ENCODE measurements at places on chromosomes 2 and 18.
A peak's percentile ranks its signal among the peaks of the same experiment; 100 is the strongest.

DNA sequence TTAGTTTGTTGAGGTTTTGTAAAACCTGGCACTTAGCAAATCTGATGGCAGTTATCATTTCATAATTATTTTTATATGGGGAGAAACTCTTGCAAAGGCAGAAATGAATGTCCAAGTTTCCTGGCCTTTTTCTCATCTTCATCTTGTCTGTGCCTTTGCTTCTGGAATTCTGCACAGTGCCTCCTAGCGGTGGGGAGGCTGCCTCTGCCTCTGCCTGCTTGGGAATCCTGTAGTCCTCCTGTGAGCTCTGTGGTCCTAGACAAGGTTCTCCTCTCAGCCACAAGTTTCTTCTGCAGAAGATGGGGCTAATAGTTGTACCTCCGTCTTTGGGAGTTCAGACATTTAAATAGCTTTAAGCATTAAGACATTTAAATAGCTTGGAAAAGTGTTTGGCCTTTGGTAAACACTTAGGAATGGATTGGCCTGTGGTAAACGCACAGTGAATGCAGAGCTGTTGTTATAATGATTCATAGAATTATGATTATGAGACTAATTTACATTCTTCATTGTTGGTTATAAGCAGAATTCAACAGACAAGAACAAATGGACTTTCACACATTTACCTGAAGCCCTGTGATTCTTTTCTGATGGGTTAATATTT is 101.2 kb downstream of the ZNF236 start:
- DNase-seq: no peak

GRCh38 chr2:241821460-241822263 is 12.7 kb downstream of the NEU4 start:
- peak; percentile 16 for DNase-seq

GRCh38 chr2:134705861-134706586 is 12.8 kb downstream of the TMEM163 start:
- DNase-seq: no peak

GRCh38 chr2:167652401-167652800 is 595.0 kb downstream of the STK39 start:
- no peak for DNase-seq

- no peak for DNase-seq
These were observed 276.7 kb downstream of the ZNF407 start for GRCh38 chr18:74874351-74874750.

GRCh38 chr18:55856229-55856628 is 268.2 kb upstream of the TCF4 start:
- no peak for DNase-seq

DNA sequence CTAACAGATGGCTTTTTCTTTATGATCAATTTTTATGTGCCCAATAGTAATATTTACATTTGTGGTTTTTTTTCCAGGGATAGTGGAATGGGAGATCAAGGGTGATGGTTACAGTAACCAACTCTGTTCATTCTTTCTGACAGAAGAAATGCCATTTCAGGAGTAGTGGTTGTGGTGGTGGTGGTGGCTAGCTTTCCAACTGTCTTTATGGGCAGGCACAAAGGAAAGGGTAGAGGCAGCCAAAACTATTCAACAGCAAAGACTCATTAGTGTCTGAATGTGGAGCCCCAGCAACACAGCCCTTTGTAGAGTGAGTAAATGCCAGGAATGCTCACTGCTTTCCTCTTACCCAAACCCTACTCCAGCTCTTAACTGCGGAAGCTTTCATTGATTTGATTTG is 227.7 kb downstream of the RND3 start:
- no peak for DNase-seq

- DNase-seq: no peak
These were observed 32.2 kb downstream of the KIF5C start for GRCh38 chr2:148907085-148907785.

DNA sequence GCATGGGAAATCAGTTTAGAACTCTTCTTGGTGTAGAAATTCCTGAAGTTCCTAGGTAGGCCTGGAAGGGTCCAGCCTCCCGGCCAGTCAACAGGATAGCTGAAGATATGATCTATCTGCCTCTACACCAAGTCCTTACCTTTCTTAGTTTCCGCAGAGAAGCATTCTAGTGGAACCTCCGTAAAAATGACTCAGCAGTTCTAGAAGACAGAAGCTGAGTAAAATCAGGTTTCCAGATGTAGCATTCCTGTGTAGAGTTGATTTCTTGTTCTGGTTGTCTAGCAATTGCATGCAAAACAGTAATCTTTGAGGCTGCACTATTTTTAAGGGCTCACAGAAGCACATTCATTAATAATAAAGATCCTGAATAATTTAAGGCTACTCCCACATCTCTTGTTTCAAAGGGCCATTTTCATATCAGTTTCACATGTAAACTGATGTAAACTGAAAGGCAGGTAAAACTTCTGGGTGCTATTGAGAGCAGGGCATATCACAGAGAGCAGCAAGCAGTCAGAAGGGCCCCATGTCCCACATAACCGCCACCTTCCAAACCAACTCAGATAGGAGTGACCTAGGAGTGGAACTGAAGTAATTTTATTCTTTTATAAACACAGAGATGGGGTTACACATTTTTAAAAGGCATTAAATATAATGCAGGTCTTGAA is 3.2 kb upstream of the DYTN start:
- no peak for DNase-seq

- peak; percentile 78 for DNase-seq
These were observed 25.2 kb downstream of the PSD4 start for GRCh38 chr2:113198790-113199612.

GRCh38 chr18:51051105-51051712 is 21.2 kb downstream of the SMAD4 start:
- no peak for DNase-seq

DNA sequence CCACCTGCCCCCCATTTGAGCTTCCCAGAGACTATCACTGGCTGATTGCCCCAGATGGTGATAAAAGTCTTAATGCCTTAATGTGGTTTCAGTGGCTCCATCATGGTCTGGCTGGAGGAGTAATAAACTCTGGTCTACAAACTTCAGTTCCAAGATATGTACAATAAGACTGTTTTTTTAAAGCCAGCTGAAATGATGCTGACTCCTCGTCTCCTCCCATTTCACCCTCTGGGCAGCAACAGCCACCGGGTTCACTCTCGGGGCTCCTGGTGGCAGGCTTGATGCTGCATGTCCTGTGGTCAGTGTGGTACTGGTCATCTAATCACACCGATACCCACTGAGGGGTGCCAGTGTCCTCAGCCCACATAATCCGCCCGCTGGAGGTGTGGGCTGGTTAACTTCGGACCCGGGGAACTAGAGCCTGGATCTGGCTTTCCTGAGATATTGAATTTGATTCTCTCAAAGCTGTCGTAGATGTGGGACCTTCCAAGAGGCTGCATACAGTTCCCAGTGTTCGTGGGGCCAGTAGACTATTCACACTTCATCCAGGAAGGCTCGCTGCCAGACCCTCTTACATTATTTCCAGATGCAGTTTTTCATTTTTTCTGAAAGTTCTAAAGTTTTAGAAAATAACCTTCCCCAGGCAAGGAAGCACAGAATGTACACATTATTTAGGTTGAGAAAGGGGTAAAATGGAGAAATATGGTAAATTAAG is 95.3 kb downstream of the GALR1 start:
- no peak for DNase-seq

DNA sequence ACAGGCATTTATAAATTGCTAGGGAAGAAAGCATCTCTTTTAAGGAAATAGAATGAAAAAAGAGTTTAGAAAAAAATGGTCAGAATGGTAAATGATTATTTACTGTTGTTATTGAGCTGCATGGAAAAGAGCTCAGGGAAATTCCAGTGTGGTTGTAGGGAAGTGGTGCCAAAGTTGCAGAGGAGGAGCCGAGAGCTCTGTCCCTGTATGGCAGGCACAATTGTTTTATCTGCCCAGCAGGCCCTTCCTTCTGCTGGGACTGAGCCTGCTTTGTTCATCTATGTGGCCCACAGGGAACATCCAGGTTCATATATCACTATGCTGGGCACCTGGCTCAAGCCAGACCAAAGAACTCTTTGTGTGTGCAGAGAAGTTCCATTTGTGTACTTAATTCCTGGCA is 80.8 kb upstream of the AGAP1 start:
- no peak for DNase-seq

GRCh38 chr2:70041663-70042062 is 45.6 kb upstream of the PCBP1 start:
- no peak for DNase-seq

GRCh38 chr18:79733986-79734770 is 54.6 kb downstream of the CTDP1 start:
- DNase-seq: no peak

DNA sequence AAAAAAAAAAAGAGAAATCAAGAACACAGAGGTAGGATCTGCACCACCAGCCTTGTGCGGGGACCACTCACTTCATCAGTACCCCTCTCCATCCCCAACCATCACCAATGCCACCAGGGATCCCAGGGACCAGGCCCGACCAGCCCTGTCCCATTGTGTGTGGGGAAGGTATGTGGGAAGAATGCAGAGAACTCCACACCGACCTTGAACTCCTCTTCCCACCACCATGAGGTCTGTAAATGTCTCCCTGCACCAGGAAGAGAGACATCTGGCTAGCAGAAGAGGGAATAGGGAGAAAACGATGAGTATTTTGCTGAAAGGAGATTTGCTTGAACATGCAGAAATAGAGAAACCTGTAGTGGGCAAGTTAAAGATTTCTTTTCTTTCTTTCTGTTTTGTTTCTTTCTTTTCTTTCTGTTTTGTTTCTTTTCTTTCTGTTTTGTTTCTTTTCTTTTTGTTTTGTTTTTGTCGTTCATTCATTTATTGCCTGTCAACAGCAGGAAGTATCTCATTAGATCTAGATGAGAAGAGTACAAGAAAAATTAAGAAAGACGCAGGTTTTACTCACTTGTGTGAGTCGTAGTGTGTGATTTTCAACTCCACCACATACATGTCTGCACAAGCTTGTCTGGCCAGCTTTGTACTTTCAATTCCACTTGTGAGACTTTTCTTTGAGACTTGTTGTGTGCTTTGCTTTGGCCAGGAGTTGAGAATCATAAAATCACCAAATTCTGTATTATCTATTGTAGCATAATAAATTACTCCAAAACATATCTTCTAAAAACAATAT is 179.8 kb upstream of the HAAO start:
- DNase-seq: peak; percentile 7

DNA sequence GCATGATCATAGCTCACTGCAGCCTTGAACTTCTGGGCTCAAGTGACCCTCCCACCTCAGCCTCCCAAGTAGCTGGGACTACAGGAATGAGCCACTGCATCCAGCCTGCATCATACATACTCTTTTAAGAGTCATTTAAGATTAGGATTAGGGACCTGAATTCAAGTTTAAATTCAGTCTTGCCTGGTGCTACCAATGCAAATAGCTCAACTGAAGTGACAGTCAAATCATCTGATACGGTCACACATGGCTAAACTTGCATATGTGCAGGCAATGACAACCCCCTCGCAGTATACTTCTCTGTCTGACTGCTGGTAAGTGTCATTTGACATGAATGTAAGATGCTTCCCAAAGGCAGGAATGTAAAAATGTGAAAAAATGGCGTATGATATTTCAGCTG is 31.8 kb upstream of the TMEM131 start:
- DNase-seq: no peak

GRCh38 chr2:26072925-26073768 is 39.3 kb downstream of the RAB10 start:
- no peak for DNase-seq

DNA sequence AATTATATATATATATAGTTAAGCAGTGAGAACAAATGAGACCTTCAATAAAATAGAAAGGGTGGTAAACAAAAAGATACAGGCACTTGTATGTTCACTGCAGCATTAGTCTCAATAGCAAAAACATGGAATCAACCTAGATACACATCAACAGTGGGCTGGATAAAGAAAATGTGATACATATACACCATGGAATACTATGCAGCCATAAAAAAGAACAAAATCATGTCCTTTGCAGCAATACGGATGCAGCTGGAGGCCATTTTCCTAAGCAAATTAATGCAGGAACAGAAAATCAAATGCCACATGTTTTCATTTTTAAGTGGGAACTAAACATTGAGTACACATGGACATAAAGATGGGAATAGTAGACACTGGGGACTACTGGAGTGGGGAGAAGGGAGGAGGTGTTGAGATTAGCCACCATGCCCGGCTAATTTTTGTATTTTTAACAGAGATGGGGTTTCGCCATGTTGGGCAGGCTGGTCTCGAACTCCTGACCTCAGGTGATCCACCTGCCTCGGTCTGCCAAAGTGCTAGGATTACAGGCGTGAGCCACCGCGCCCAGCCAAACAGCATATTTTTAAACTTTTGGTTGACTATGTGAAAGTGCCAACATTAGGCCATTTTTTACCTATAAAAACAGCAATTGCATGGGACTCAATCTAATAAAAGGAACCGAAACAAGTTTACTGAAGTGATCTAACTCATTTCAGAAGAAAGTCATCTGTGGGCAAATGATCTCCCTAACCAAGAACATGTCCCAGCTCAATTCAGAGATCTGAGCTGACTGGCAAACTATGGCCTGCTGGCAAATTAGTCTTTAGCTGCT is 23.7 kb downstream of the ICA1L start:
- DNase-seq: no peak

GRCh38 chr18:36128530-36128870 is 640 bp downstream of the SLC39A6 start:
- no peak for DNase-seq

DNA sequence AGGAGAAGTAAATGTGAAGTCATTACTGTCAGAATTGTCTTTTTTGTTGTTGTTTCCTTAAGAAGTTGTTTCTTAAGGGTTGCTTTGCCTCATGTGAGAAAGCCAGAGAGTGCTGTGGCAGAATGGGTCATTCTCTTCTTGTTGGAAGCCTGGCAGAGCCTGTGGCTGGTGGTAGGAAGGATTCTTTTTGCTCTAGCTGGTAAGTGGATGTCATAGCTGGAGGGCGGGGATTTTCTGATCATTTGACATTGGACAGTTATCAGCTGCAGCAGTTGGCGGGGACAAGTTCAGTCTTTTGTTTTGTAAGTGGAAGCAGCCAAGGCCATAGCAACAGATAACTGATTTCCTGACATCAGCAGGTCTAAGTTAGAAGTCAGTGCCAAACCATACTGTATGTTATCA is 5.5 kb upstream of the RMDN2 start:
- DNase-seq: no peak

DNA sequence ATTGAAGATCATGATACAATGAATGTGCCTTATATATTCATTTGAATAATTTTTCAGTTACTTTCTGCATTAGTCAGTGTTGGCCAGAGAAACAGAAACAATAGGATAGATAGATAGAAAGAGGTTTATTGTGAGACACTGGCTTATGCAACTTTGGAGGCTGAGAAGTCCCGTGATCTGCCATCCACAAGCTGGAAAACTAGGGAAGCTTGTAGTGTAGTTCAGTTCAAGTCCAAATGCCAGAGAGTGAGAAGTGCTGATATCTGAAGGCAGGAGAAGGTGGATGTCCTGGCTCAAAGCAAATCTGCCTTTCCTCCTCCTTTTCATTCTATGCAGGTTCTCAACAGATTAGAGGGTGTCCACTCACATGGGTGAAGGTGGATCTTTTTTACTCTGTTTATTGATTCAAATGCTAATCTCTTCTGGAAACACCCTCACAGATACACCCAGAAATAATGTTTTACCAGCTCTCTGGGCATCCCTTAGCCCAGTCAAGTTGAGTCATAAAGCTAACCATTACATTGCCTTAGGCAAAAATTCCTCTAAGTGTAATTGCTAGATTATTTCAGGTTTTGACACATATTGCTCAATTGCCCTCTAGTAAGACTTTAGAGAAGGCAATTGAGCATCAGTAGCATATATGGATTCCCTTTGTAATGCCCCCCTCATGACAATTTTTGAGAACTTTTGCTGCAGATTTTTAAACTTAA is 341.4 kb downstream of the LPIN1 start:
- DNase-seq: no peak

Data from activated T-cell treated with anti-CD3 and anti-CD28 coated beads, Interleukin-2, amount 50 U/mL, for 1 hour (primary cell).